ENCODE measurements at places on chromosomes 2 and 18.

DNA sequence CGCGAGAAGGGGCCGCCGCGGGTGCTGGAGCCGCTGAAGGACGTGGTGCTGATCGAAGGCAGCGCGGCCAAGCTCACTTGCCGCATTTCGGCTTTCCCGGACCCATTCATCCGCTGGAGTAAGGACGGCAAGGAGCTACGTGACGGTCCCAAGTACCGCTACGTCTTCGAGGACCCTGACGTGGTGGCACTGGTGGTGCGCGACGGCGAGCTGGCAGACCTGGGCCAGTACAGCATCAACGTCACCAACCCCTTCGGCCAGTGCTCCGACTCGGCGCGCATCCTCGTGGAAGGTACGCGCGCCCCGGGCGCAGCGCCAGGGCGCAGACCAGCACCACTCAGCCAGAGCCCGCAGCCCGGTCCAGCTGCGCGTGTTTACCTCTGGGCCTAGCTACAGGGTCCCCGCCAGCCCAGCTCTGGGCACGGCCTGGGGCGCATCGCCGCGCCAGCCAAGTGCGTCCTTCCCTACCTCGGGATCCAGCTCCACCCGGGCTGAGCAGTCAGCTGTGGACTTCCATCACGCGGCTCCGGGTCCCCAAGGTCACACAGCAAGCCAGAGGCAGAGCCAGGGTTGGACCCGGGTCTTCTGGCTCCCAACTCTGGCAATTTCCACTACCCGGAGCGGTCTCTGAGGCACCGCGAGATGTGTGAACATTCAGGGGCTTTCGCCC is 1.7 kb upstream of the GMPPA start:
- no peak for DNase-seq

GRCh38 chr2:186105016-186105724 is 366.6 kb downstream of the FSIP2 start:
- no peak for DNase-seq

DNA sequence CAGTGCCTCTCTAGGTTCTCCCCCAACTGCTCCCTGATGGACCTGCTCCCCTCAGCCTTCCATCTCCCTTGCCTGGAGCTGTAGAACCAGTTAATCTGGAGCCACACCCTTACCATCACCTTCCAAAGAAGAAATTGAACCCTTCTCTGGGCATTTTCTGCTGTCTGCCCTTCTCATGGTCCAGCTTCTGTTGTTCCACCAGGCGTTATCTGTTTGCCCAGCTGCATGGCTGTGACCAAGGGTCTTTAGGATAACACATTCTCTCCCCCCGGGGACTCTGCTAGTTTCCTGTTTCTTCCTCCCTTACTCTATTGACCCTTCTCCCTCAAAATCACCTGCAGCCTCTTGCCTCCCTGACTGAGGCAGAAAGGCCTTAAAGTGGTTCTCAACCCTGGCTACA is 3.2 kb upstream of the ANKRD53 start:
- DNase-seq = no peak

DNA sequence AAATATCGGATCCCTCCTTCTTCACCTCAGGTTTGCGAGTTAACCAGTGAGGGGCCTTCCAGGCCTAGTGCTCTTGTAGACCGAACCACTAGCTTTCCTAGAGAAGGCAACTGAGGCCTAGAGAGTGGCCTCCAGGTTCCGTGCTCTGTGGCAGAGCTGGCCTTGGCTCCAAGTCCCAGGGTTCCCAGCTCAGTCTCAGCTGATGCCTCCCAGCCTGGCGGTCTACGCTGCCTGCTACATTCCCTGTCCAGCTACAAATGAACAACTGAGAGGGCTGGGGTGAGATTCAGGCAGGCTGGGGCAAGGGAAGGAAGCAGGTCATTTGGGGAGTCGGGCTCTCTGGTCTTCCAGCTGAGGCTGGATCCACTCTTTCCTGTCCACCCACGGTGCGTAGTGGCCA is 2.3 kb downstream of the STEAP3 start:
- no peak for DNase-seq

GRCh38 chr2:140491876-140492275 is 1638.9 kb downstream of the LRP1B start:
- DNase-seq = no peak

DNA sequence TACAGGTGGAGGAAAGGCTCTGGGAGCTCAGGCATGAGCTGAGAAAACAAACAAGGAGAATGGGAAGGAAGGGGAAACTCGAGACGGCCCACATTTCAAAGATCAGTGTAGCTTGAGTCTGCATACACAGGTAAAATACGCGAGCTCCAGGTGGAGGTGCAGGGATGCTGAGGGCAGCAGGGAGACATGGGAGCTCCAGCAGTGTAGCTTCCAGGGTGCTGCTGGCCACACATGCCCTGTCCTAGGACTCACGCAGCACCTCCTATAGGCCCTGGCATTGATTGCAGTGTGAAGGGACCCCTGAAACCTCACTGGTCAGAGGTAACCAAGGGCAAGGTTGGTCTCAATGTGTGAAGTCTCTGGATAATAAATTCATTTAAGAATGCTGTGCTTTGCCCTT is 362.8 kb upstream of the HS6ST1 start:
- no peak for DNase-seq

DNA sequence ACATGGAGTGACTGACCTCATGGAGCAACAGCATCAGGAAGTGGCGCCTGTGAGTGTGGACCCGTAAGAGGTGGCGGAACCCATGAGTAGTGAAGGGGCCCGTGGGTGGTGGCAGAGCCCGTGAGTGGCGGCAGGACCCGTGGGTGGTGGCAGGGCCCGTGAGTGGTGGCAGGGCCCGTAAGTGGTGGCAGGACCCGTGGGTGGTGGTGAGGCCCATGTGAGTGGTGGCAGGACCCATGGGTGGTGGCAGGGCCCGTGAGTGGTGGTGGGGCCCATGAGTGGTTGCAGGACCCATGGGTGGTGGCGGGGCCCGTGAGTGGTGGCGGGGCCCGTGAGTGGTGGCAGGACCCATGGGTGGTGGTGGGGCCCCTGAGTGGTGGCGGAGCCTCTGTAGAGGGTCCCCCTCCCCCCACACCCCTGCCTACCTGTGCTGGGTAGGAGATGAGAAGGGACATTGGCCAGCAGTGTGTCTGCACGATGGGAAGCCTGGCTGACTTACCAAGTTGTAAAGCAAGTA is 407.7 kb upstream of the SALL3 start:
- no peak for DNase-seq

DNA sequence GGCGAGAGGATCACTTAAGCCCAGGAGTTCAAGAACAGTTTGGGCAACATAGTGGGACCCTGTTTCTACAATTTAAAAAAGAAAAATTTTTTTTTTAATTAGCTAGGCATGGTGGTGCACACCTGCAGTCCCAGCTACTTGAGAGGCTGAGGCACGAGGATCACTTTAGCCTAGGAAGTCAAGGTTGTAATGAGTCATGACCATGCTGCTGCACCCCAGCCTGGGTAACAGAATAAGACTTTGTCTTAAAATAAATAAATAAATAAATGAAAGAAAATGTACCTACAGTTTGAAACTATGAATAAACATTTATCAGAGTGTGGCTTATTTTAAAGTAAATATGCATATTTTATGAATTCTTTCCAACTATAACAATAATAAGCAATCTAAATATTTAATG is 16.7 kb downstream of the PDE1A start:
- DNase-seq = no peak

GRCh38 chr2:240502430-240503121 is 55.2 kb downstream of the ANKMY1 start:
- no peak for DNase-seq
